ENCODE measurements at places on chromosomes 16 and 17.

DNA sequence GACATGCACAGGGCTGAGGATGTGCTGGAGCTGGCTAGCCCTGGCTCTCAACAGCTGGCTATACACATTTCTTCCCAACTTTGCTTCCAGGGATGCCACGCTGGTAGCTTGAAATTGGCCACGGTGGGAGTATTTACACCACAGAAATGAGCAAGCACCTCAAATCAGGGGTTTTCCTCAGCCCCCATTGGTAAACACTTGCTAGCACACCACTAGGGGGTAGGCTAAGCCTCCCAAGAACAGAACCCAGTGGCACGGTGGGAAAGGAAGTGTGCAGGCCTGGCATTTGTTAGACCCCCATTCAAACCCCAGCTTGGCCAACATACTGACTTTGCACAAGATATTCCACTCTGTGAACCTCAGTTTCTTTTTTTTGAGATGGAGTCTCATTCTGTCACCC, 12.9 kb downstream of the DRC3 start:
- no peak for DNase-seq

GRCh38 chr17:83101805-83102480, 22.5 kb downstream of the METRNL start:
- DNase-seq, result no peak

- DNase-seq, result peak; percentile 82
Observed at GRCh38 chr17:7862692-7863437, 5.1 kb downstream of the CYB5D1 start.

- peak; percentile 74 for DNase-seq
Observed at GRCh38 chr17:49998836-49999511, 4.0 kb upstream of the DLX3 start.

DNA sequence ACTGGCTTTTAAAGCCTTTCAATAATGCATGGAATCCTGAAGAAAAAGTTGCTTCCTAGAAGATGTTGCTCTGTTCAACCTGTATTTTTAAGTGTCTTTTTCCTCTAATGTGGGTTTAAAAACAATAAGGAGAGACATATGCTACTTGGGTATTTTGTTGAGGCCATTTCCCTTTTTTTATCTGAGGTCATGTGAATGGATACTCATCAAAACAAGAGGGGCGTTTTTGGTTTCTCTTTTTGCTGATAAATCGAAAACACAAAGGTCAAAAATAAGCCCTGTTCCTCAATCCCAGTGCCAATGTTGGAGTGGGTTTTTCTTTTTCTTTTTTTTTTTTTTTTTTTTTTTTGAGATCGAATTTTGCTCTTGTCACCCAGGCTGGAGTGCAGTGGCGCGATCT, 468.0 kb upstream of the RBFOX1 start:
- DNase-seq, result no peak

GRCh38 chr16:87706278-87707000, 59.3 kb downstream of the KLHDC4 start:
- DNase-seq, result no peak

GRCh38 chr17:59199398-59199797, 10.4 kb upstream of the SMG8 start:
- no peak for DNase-seq

DNA sequence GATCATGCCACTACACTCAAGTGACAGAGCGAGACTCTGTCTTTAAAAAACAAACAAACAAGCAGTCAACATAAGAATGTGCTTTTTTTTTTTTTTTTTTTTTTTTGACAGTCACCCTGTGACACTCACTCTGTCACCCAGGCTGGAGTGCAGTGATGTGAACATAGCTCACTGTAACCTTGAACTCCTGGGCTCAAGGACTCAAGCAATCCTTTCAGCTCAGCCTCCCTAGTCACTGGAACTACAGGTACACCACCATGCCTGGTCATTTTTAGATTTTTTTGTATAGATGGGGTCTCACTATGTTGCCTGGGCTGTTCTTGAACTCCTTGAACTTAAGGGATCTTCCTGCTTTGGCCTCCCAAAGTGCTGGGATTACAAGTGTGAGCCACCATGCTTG, 15.3 kb upstream of the CHP2 start:
- no peak for DNase-seq

DNA sequence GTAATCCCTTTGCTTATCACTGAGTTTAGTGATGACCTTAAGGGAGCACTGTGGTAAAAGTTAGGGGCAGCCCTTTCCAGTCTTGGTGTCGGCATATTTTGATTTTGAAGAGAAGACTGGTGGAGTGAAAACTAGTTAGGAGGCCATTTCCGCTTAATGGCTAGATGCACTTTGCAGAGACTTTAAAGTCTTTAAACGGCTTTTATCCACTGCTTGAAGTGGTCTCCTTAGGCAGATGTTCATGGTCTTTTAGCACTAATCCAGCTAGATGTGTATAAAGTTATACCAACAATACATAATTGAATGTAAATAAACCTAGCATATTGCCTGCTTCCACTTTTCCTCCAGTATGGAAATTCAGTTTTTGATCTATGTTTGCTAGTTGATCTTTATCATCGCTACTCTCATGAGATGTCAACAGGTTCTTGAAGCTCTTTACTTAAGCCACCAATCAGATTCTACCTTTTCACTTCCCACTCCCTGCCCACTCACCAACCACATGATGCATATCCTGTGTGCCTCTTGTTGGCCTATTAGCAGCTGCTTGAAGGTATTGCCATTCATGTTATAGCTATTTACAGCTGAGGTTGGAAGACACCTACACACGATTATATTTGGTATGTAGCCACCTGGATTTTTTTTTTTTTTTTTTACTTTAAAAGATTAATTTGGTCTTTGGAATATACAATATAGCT, 132.0 kb downstream of the NLK start:
- no peak for DNase-seq

GRCh38 chr16:4512473-4512872, 26.1 kb downstream of the CDIP1 start:
- no peak for DNase-seq

DNA sequence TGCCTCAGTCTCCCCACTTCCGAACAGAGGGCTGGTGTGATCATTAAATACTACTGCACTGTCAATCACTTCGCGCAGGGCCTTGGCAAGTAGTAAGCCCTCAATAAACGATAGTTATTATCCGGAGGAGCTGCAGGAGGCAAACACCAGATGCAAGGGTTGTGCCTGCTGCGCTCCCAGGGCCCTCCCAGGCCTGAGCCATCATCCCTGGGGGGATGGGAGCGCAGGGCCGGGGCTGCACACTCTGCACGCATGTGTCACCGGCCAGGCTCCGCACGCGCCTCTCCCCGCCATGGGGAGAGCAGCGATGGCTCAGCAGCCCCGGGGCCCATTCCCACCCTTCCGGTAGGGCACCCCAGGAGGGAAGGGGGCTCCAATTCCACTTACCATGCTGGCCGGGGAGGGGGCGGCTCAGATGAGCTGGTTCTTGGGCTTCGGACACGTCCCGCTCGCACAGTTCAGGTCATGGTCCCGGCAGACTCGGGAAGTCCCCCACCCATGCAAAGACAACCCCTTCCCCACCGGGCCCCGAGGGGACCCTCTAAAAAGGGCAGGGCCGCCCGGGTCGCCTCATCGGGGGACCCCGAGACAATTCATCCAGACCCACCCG, 681 bp downstream of the XPO6 start:
- no peak for DNase-seq

- no peak for DNase-seq
Observed at GRCh38 chr17:29129731-29130130, 50.5 kb downstream of the MYO18A start.

GRCh38 chr16:29927070-29927905, 1.3 kb upstream of the KCTD13 start:
- no peak for DNase-seq

Data from vagina (tissue), 2 donors.